ENCODE measurements at places on chromosomes 5 and 9.

DNA sequence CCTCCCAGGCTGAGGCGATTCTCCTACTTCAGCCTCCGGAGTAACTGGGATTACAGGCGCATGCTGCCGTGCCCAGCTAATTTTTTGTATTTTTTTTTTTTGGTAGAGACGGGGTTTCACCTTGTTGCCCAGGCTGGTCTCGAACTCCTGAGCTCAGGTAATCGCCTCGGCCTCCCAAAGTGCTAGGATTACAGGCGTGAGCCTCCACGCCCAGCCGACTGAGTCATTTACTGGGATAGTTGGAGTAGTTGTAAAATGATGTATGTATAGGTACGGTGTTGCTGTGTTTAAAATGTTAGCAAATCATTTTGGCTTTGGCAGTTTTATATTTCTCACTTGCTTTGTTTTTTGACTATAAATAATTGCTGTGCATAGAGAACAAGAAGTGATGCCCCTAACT, 209.4 kb downstream of the ADAMTSL1 start:
- no peak for DNase-seq

DNA sequence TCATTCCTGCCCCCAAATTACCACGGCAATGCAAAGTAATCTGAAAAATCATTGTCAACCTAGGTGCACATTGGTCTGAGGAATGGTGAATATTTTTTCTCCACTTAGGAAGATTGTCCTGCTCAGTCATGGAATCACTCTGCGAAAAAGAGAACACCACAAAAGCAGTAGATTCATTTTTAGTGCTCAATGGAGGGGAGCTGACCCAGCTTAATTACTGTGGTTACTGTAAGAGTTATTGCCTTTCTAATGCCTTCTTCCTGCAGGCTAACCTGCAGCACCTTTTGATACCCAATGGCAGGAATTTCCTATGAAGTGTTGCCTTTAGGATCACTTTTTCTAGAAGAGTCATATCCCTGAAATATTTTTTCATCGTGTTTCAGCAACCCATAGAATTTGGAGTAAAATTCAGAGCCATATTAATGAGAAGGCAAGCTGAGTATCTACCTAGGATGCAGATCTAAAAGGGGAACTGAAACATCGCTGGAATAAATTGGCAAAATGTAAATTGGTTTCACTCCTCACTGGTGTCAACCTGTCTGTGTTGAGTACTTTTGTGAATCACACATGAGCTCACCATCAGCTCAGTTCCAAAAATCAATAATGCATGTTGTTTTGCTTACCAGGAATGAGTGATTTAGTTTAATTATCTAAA, 464.5 kb downstream of the CSNK1G3 start:
- no peak for DNase-seq

DNA sequence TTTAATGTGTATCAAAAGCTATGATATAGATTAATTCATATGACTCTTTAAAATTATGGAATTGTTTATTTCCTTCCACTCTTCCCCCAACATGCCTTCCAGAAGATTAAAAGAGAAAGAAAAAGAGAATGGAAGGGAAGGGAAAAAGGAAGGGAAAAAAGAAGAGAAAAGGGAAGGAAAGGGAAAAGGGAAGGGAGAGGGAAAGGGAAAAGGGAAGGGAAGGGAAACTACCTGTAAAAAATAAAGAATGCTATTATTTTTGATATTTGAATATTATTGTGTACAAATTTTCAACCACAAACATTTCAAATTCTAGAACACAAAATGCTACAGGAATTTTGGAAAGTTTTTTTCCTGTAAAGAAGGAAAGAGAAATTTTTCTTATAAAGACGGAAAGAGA, 281.7 kb downstream of the SLCO4C1 start:
- no peak for DNase-seq

GRCh38 chr5:174397206-174397605, 327.2 kb upstream of the MSX2 start:
- no peak for DNase-seq

- DNase-seq = no peak
Measured at GRCh38 chr5:180847026-180847425, 14.1 kb downstream of the ZFP62 start.

GRCh38 chr5:150434464-150434863, 15.1 kb downstream of the RPS14 start:
- DNase-seq = peak; percentile 46

All from urothelium cell line (cell line).